NCI-H2029 treated with DMSO at 0.1 percent for 48 hours (cell line): ENCODE measurements at places on chromosomes 4 and X.

- no peak for DNase-seq
Measured at GRCh38 chr4:112280386-112281056, 5.2 kb downstream of the TIFA start.

- no peak for DNase-seq
Measured at GRCh38 chr4:67332627-67333026, 212.7 kb downstream of the CENPC start.

DNA sequence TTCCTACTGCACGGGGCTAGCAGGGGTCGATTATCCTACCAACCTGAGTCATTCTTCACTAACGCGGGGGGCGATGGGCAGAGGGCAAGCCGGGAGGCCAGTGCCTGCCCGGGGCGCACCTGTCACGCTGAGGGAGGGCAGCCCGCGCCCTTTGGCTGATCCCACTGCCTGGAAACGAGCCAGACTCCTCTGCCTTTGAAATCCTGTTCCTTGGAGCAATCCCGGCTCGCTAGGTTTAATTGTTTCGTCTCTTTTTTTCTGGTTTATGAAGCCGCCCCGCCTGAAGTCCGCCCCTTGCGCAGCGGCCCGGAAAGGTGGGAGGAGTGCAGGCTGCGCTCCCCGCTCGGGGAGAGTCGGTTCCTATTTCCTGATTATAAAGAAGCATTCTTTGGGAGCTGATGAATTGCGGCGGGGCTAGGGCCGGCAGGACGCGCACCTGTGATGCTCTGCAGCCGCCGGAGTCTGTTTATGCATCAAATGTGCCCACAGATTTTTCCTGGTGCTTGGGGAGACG is 484.2 kb downstream of the BCOR start:
- peak; percentile 53 for DNase-seq

- no peak for DNase-seq
Measured at GRCh38 chr4:3022112-3022511, 52.2 kb downstream of the HTT-AS start.

DNA sequence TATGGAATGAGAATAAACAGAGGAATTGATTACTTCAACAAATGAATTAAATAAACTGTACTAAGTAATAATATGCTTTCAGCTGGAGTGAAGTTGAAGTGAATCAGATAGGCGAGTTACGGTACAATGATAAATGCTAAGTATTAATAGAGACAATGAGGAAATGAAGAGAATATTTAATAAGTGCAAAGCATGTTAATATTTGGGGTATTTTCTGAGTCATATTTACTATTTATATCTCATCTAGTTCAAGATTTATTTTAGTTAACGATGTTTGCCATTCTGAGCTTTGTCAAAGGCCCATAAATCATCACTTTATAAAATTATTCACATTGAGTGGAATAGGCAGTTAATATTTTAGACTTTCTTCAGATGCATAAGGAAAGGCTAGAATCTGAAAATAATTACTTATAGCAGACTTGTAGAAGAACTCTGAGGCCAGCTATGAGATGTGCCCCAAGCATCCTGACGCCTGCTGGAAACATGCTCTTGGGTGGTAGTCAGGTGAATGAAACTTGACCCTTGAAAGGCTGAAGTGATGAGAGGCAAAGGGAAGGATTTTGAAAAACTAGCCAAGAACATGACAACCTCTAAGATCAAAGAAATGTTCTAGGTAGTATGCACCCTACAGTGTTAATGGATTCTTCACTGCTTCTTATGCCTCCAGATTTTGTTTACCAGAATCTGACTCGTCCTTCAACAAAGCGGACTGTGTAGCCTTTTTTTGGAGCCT is 133.8 kb upstream of the STIM2 start:
- DNase-seq = no peak

DNA sequence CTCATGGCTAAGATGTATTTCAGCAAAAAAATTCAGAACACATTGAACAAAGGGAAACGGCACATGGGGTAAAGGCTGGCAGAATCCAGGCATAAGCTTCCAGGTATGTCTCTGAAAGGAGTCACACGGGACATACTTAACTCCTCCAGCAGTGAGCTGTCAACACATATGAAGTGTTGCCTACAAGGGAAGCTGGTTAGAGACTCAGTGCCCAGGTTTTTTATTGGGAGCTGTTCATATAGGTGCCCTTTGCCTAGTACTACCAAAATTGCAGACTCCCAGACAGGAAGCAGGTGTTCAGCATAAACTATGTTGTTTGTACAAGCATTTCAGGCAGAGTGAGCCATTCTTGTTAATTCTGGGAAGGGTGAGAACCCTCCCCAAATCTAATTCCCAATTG is 77.4 kb upstream of the PUDP start:
- peak; percentile 11 for DNase-seq

GRCh38 chr4:22487328-22487727 is 28.5 kb downstream of the ADGRA3 start:
- DNase-seq = no peak
